ENCODE measurements at places on chromosomes 3 and 15.

DNA sequence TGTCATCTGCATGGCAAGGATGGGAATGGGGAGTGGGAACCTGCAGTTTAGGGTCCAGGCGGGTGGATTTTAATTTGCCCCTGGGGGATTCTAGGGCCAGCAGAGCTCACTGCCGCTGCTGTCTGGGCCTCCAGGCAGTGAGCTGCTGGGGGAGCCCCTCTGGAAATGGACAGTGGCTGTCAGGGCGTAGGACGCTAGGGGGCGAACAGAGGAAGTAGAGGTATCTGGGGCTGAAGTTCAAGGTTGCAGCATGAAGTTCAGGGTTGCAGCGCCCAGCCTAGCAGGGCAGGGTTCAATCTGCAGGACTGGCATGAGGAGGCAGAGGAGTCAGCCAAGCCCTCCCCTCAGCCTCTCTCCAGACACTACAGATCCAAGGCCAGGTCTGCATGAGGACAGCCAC, 49.5 kb downstream of the APBA2 start:
- H3K36me3 ChIP-seq, result peaks cover 7% of the 10 kb centered on the region
- peaks cover 60% of the 10 kb centered on the region for H3K4me1 ChIP-seq
- DNase-seq, result peak; percentile 64
- H3K4me3 ChIP-seq, result no peak overlapping the region

DNA sequence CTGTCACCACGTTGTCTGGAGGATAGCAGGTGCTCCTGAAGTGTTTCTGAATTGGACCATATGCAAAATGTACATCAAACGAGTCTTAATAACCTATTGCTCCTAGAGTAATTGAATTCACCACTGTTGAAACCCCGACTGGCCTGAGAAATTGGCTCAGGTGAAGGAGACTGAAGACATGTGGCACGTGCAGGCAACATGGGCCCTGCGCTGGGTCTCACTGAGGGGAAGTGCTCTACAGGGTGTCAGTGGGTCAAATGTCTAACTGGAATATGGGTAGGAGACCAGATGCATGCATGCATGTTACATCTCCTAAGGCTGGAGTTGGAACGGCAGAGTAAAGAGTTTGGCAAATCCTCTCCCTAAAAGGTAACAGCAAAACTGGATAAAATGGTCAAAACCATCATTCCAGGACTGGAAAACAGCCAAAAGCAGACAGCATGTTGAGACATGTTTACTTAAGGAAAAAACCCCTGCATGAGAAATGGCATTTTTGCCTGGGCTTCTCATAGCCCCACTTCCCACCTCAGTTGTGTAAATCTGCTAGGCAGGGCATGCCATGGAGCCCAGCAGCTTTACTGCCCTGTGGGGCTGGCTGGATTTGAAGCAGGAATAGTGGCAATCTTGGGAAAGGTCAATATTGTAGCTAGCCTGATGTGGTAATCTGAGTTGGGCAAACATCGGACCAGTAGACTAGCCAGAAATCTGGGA, 131.3 kb downstream of the TJP1 start:
- no peak overlapping the region for H3K4me3 ChIP-seq
- no peaks in the 10 kb centered on the region for H3K36me3 ChIP-seq
- peaks cover 5% of the 10 kb centered on the region for H3K27me3 ChIP-seq
- DNase-seq, result no peak
- no peak overlapping the region for H3K27ac ChIP-seq

DNA sequence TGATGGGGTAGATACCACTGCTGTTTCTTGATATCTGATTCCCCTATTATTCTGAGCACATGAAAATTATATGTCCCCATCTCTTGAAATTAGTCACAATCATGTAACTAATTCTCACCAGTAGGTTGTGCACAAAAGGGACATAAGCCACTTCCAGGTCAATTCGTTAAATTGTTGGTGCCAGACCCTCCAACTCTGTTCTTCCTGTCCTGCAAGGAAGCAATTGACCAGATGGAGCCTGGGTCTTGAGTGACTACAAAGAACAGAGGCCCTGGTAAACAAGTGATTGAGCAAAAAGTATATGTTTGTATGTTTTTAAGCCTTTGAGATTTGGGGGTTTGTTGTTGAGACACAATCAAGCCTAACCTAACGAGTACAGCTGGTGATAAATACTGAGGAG, 36.9 kb downstream of the ABI3BP start:
- no peaks in the 10 kb centered on the region for H3K4me1 ChIP-seq
- no peak overlapping the region for H3K27ac ChIP-seq
- DNase-seq, result no peak
- H3K27me3 ChIP-seq, result no peaks in the 10 kb centered on the region
- H3K4me3 ChIP-seq, result no peak overlapping the region
- H3K36me3 ChIP-seq, result no peaks in the 10 kb centered on the region

- peak; percentile 51 for DNase-seq
- no peak overlapping the region for H3K4me3 ChIP-seq
- peaks cover 4% of the 10 kb centered on the region for H3K36me3 ChIP-seq
- H3K4me1 ChIP-seq, result peaks cover 40% of the 10 kb centered on the region
- peaks cover 61% of the 10 kb centered on the region for H3K27me3 ChIP-seq
Observed at GRCh38 chr15:48966595-48967301, 3.0 kb upstream of the SHC4 start.

GRCh38 chr15:33096134-33096533, 98.4 kb downstream of the FMN1 start:
- H3K36me3 ChIP-seq, result no peaks in the 10 kb centered on the region
- H3K4me3 ChIP-seq, result no peak overlapping the region
- no peak overlapping the region for H3K27ac ChIP-seq
- DNase-seq, result no peak
- peaks cover 3% of the 10 kb centered on the region for H3K4me1 ChIP-seq
- H3K27me3 ChIP-seq, result peaks cover 4% of the 10 kb centered on the region

DNA sequence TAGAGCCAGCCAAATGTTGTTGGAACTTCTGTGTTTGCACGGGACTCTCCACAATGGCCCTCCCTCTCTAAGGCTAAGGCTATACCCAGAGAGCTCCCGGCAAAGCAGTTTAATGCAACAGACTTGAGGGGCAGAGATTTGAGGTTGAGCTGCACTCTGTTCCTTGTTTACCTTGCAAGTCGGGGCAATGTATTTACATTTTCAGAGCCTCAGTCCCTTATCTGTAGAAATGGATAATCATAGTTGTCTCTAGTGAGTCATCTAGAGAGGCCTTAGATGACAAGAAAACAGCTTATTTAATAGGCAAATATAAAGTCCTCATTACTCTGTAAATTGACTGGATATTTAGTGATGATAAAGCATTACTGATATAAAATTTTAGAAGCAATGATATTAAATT, 917.7 kb downstream of the MCTP2 start:
- no peaks in the 10 kb centered on the region for H3K36me3 ChIP-seq
- no peak overlapping the region for H3K4me3 ChIP-seq
- H3K27ac ChIP-seq, result no peak overlapping the region

DNA sequence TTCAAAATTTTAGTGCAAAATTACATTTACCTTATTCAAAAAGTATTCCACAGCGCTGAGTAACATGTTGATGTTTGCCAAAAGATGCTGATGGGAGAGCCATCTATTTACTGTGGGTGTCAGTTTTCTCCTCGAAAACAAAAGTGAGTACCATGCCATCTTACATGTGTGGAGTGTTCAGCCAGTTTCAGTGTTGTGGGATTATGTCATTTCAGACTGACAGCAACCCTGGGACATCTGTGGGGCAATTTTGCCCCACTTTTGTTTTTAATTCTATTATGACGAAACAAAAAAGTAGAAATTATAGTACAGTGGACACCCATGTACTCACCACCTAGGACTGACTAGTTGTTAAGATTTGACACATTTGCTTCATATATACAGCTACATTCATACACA, 19.6 kb downstream of the SLCO3A1 start:
- H3K27me3 ChIP-seq, result peaks cover 5% of the 10 kb centered on the region
- peaks cover 45% of the 10 kb centered on the region for H3K36me3 ChIP-seq
- H3K4me1 ChIP-seq, result peaks cover 46% of the 10 kb centered on the region
- no peak overlapping the region for H3K4me3 ChIP-seq
- H3K27ac ChIP-seq, result no peak overlapping the region

- no peaks in the 10 kb centered on the region for H3K4me1 ChIP-seq
- no peak overlapping the region for H3K4me3 ChIP-seq
- DNase-seq, result no peak
- no peak overlapping the region for H3K27ac ChIP-seq
Observed at GRCh38 chr3:49217688-49218470, 46.5 kb downstream of the KLHDC8B start.

DNA sequence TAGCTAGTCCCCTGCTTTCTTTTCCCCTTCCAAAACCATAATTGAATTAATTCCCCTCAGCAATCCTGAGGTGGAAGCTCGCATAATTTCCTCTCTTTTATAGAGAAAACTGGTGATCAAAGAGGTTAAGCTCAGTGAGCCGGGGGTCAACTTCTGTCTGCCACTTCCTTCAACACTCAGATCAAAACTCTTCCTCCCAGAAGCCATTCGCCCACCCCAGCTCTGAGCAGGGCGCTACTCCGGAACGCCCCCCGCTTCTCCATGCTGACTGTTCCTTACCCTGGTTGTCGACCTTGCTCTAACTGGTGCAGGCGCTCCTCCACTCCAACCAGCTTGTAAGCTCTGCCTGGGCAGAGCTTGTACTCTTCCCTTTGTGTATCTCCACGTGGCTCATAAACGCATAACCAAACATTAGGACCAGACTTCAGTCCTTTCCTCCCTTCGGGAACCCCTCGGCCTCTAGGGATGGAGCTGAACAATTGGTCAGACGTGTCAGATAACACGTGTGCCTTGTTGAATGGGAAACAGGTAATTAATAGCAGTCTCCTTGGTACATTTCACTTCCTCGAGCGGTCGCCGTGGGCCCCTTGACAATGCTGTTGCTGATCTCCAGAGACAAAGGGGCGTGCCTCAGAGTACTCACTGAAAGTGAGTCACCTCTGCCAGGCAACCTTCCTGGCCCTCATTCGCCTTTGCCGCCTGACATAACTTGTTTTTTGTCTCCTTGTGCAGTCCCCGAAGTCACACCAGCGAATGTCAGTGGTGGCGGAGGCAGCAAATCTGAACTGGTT, 71.8 kb downstream of the IL5RA start:
- no peak overlapping the region for H3K27ac ChIP-seq
- peaks cover 5% of the 10 kb centered on the region for H3K27me3 ChIP-seq
- no peaks in the 10 kb centered on the region for H3K36me3 ChIP-seq
- H3K4me3 ChIP-seq, result no peak overlapping the region

DNA sequence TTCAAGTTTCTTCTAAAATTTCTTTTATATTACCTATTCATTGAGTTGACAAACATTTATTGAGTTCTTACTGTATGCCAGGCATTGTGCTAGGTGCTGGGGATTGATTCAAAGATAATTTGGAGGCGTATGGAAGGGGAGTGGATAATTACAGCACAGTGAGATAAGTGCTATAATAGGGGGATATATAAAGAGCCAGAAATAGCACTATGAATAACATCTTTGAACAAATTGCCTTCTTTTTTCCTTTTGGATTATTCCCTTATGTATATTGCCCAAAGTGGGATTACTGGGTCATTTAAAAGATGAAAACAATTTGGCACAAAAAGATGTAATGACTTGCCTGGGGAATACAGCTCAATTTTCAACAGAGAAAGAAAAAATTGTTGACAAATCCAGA, 64.6 kb downstream of the LPP start:
- H3K4me1 ChIP-seq, result peaks cover 29% of the 10 kb centered on the region
- H3K27ac ChIP-seq, result no peak overlapping the region
- no peak for DNase-seq
- H3K27me3 ChIP-seq, result no peaks in the 10 kb centered on the region
- H3K36me3 ChIP-seq, result peaks cover 29% of the 10 kb centered on the region
- no peak overlapping the region for H3K4me3 ChIP-seq

- H3K4me3 ChIP-seq, result peak within 1 kb of the TSS; percentile 98
- H3K36me3 ChIP-seq, result peaks cover 7% of the 10 kb centered on the region
- peak; percentile 92 for DNase-seq
- H3K4me1 ChIP-seq, result peaks cover 29% of the 10 kb centered on the region
- H3K27me3 ChIP-seq, result peaks cover 8% of the 10 kb centered on the region
Observed at GRCh38 chr15:75335705-75336355, at the start of gene COMMD4. COMMD4 (plus strand) TSS chr15:75336063; CDS start chr15:75336090, 27 bp downstream.

- no peak overlapping the region for H3K27ac ChIP-seq
- H3K4me1 ChIP-seq, result no peaks in the 10 kb centered on the region
- H3K4me3 ChIP-seq, result no peak overlapping the region
- no peaks in the 10 kb centered on the region for H3K36me3 ChIP-seq
- peaks cover 4% of the 10 kb centered on the region for H3K27me3 ChIP-seq
- DNase-seq, result peak; percentile 38
Observed at GRCh38 chr3:12175844-12176453, 17.2 kb upstream of the TIMP4 start.

DNA sequence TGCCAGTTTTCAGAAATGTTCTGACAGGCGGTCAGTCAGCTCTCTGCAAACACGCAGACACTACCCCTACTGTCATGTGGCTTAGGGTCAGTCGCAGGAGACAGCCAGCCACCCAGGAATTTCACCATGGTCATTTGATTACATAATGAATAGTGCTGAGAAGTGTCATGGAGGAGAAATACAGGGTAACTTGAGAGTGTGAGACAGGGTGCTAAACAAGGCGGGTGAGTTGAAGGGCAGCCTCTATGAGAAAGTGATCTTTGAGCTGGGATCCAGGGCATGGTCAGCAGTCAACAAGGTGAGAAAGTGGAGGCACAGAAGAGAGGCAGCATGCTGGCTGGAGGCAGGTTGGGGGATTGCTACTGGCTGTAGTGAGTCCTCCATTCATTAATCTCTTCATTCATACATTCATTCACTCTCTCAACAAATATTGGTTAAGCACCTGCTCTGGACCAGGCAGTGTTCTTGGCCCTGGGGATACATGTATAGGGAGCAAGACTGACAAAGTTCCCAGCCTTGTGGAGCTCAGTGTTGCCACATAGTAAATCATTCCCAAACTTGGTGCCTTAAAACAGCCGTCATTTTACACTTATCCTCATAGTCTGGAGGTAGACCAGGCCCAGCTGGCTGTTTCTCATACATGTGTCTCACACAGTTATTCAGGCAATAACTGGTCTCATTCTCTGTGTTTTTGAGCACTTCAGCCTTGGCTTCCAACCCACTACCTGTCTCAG, 14.8 kb downstream of the PXYLP1 start:
- no peak overlapping the region for H3K27ac ChIP-seq
- no peak overlapping the region for H3K4me3 ChIP-seq
- H3K4me1 ChIP-seq, result peaks cover 14% of the 10 kb centered on the region
- H3K36me3 ChIP-seq, result peaks cover 5% of the 10 kb centered on the region

GRCh38 chr3:12195231-12195630, 36.5 kb upstream of the TIMP4 start:
- H3K36me3 ChIP-seq, result no peaks in the 10 kb centered on the region
- H3K27me3 ChIP-seq, result peaks cover 3% of the 10 kb centered on the region
- no peak for DNase-seq
- H3K4me1 ChIP-seq, result peaks cover 10% of the 10 kb centered on the region
- no peak overlapping the region for H3K27ac ChIP-seq

GRCh38 chr3:136712941-136713340, 39.2 kb downstream of the STAG1 start:
- no peak overlapping the region for H3K4me3 ChIP-seq
- H3K4me1 ChIP-seq, result no peaks in the 10 kb centered on the region
- peaks cover 10% of the 10 kb centered on the region for H3K36me3 ChIP-seq
- H3K27ac ChIP-seq, result no peak overlapping the region

DNA sequence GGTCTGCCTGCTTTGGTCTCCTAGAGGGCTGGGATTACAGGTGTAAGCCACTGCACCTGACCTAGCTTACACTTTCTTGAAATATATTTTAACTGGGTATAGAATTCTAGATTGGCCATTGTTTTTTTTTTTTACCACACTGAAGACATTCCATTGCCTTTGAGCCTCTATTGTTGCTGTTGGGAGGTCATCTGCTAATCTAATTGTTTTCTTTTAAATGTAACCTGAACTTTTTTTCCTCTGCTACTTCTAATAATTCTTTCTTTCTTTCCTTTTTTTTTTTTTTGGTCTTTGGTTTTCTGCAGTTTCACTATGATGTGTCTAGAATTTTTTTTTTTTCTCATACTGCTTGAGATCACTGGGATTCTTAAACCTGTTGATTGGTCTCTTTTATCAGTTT, 28.1 kb downstream of the ERICH6 start:
- peaks cover 4% of the 10 kb centered on the region for H3K36me3 ChIP-seq
- peaks cover 5% of the 10 kb centered on the region for H3K4me1 ChIP-seq
- H3K4me3 ChIP-seq, result no peak overlapping the region

GRCh38 chr3:111496894-111497559, 45.0 kb upstream of the CD96 start:
- H3K27ac ChIP-seq, result no peak overlapping the region
- no peak overlapping the region for H3K4me3 ChIP-seq
- H3K36me3 ChIP-seq, result no peaks in the 10 kb centered on the region
